ENCODE measurements at places on chromosomes 13 and 19.

- no peak for DNase-seq
Observed at GRCh38 chr13:53513226-53513625, 484.6 kb downstream of the OLFM4 start.

- DNase-seq = no peak
Observed at GRCh38 chr19:34096020-34096915, 76.0 kb upstream of the LSM14A start.

GRCh38 chr13:49220036-49220855 lies at the start of gene MLNR:
TSS of gene MLNR (plus strand) at chr13:49220338. CDS start at chr13:49220338, 0 bp downstream.
- peak; percentile 59 for DNase-seq

- DNase-seq = no peak
Observed at GRCh38 chr13:76425935-76426334, 460.3 kb downstream of the KCTD12 start.

DNA sequence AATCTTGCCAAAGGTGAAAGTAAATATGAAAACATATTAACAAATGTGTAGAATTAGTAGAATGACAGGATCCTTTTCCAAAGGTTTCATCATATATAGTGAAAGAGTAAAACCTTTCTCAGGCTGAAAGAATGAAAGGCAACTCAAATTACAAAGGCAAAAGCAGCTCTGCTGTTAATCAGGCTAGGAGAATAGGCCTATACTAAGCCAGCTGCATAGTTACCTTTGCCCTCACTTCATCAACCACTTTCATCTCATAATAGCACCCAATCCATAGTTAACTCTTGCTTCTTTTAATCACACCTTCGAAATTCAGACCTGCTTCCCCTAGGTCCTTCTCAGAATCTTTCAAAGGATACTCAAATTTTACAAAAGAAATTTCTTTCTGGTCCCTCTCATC lies 1167.6 kb upstream of the ATXN8OS start:
- no peak for DNase-seq

DNA sequence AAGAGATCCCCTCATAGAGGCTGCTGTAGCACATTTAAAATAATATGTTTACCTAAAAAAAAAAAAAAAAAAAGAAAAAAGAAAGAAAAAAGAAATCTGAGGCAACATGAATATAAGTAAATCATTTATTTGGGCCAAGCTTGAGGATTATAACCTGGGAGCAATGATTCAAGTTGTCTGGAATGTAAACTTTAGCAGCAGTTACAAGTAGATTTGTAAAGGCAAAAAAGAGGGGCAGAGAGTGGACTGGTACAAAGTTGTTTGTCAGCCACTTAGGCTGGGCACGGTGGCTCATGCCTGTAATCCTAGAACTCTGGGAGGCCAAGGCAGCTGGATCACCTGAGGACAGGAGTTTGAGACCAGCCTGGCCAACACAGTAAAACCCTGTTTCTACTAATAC lies 11.3 kb downstream of the ZNF43 start:
- DNase-seq = no peak

GRCh38 chr13:21579754-21580316 lies 24.1 kb downstream of the MICU2 start:
- DNase-seq = no peak

DNA sequence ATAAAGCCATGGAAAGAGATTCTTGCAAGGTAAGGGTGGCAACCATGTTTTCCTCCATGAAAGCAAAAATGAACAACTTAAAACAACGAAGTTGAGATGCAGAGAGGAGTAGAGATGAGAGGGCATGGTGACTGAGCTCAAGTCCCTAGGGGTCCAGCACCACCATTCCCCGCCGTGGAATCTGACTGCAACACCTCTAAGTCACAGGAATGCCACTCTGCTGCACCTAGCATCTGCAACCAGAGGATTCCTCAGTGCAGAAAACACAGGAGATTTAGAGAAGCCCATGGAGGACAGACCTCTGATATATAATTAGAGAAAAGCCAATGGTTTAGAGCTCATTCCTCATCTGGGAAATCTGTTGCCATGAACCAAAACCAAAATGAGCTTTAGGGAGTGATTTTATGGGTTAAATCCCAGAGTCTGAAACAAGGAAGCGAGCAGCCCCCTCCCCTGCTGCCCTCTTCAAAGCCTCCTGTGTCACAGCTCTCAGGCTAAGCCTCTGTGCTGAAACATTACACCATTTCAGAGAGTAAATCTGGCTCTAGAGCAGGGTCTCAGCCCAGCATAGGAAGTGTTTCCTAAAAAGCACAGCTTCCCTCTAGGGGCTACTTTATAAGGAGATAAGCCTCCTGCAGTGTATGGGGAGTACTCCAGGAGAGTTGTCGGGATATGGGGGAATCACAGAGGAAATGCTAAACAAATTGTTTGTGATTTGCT lies 1043.6 kb downstream of the UQCRFS1 start:
- no peak for DNase-seq

GRCh38 chr13:82407321-82407720 lies 1475.0 kb downstream of the SLITRK1 start:
- DNase-seq = no peak

GRCh38 chr13:99655351-99656091 lies 154.2 kb downstream of the TM9SF2 start:
- DNase-seq = peak; percentile 59

GRCh38 chr13:71018995-71019394 lies 848.0 kb downstream of the DACH1 start:
- no peak for DNase-seq

GRCh38 chr13:52738719-52739467 lies 727 bp downstream of the CNMD start:
- DNase-seq = peak; percentile 66

GRCh38 chr13:20583803-20584293 lies 16.9 kb downstream of the IFT88 start:
- DNase-seq = no peak

- no peak for DNase-seq
Observed at GRCh38 chr13:100646030-100646673, 28.4 kb downstream of the TMTC4 start.

- DNase-seq = no peak
Observed at GRCh38 chr19:14428882-14429416, 4.2 kb upstream of the PKN1 start.

DNA sequence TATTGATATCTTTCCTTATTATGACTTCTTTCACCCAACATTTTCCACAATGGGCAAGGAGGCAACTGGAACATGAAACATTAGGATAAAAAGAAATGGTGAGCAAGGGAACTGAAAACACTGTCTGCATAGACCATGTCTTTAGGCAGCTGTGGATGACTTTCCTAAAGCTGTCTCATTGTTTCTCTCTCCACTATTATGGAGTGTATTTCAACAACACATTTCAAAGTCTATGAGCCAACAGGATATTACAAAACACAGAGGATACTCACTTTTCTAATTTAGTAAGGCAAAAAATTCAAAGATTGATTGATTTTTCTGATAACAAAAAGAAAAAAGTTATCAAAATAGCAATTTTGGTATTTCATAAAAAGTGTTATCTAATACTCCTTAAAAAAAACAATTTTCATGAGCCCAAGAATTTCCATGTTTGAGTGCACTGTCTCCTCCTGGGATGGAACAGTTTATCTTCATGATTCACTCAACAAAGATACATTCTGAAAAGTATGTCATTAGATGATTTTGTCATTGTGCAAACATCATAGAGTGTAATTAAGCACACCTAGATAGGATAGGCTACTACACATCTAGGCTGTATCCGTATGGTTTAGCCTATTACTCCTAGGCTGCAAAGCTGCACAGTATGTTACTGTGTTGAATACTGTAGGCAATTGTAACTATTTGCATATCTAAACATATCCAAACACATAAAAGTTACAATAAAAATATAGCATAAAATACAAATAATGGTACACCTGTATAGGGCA lies 1568.4 kb downstream of the SLITRK5 start:
- DNase-seq = no peak

GRCh38 chr19:56137405-56137804 lies 3.7 kb upstream of the ZNF444 start:
- no peak for DNase-seq

- DNase-seq = peak; percentile 27
Observed at GRCh38 chr13:60267498-60268202, 103.9 kb upstream of the DIAPH3 start.

DNA sequence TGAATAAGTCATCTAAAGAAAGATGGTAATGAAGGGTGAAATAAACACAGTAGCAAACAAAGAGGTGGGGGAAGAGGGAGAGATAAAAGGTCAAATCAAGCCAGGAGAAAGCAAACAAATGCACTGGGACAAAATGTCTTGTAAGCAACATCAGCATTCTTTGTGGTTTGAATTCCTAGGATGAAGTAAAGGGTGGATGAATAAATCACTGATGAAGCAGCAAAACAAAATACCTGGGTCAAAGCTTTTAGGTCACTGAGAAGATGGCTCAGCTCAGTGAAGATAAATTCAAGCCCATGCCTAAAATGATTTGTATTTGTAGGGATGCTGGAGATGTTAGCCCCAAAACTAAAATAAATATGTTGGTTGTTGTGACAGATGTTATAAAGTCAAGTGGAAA lies 86.5 kb upstream of the FBXL3 start:
- no peak for DNase-seq

DNA sequence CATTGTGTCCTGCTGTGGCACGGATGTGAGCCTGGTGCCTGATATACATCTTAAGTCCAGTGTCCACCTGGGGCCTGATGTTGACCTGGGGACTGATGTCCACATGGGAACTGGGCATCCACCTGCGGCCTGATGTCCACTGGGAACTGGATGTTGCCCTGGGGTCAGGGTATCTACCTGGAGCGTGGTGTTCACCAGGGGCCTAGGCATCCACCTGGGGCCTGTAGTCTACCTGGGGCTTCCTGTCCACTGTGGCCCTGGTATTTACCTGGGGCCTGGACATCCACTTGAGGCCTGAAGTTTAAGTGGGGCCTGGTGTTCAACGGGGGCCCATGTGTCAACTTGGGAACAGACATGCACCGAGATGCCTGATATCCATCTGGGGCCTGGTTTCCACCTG lies 11.9 kb downstream of the SACS start:
- no peak for DNase-seq

- no peak for DNase-seq
Observed at GRCh38 chr19:50413531-50413930, 5.2 kb upstream of the SPIB start.

- peak; percentile 32 for DNase-seq
Observed at GRCh38 chr19:15672580-15673175, at the start of gene CYP4F12. TSS of gene CYP4F12 (plus strand) at chr19:15673087. CDS start at chr19:15673530, 443 bp downstream.

- peak; percentile 45 for DNase-seq
Observed at GRCh38 chr19:34365463-34366401, 736 bp downstream of the GPI start.

DNA sequence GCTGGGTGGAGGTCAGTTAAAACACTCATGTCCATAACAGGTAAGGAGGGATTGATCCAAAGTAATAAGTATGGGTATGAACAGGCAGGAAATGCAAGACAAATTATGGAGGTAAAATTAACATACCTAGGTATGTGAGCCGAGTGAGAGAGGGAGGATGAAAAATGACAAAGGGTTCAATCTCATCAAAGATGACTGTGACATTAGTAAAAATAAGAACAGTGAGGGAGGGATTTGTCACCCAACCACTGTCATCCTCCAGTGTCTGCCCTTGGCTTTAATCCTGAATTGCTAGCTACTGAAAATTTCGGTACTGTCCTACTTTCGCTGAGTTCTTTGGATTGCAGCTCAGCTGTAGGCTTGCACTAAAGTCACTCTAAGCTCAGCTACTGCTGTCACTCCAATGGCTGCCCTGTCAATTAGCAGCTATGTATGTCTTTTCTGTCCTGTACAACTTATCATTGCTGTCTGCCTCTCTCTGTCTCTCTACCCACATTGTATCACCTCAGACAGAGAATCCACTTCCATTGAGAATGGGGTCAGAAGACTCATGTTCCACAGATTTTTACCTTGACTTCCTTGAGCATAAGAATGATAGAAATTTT lies 62.5 kb downstream of the LRRC63 start:
- no peak for DNase-seq

GRCh38 chr13:68369739-68370138 lies 1139.6 kb upstream of the PCDH9 start:
- no peak for DNase-seq

DNA sequence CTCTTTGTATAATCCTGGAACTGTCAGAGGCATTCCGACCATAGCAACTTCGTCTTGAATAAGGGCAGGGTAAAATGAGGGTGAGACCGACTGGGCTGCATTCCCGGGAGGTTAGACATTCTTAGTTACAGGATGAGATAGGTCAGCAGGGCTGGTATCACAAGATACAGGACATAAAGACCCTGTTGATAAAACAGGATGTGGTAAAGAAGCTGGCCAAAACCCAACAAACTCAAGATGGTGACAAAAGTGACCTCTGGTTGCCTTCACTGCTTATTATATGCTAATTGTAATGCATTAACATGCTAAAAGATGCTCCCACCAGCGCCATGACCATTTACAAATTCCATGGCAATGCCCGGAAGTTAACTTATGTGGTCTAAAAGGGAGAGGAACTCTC lies 27.7 kb upstream of the MBNL2 start:
- DNase-seq = no peak

DNA sequence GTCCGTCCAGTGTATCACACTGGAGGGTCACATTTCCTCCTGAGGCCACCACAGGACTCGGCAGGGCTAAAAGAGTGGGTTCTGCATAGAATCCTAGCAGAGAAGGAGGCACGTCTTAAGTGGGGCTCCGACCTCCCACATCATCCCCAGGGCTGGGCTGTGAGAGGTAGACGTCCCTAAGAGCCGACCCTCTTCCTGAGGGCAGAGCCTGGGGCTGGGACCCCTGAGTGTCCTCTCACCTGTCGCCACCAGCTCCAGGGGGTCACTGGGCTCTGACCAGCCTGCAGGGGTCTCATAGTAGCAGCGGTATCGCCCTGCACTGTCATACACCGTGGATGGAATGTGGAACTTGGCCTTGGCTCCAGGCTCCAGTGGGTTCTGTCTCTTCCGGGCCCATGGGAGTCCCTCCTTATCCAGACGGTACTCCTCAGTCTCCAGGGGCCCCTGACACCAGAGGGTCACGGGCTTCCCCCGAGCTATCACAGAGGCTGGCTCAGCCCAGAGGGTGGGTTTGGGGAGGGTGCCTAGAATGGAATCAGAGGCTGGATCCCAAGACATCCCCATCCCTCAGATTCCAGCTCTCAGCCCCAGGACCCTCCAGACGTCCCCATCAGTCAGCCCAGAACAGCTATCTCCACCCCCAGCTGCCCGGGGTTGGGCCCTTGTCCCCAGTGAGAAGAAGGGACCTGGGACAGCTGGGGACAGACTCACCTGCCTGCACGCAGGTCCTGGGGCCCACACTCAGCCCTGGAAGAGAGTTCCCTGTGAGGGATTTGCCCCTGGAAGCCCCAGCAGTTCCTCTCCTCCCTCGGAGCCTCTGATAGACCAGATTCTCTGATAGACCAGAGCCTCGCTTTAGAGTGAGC lies 590 bp downstream of the LILRB5 start:
- DNase-seq = no peak

GRCh38 chr13:110921209-110921608 lies 6.3 kb upstream of the ANKRD10 start:
- no peak for DNase-seq

- DNase-seq = no peak
Observed at GRCh38 chr13:39527961-39528660, 74.9 kb downstream of the LHFPL6 start.

All from stimulated activated CD8-positive, alpha-beta memory T cell treated with anti-CD3 and anti-CD28 coated beads, Interleukin-4, amount 100 ng/mL, for 48 hours (primary cell).